ENCODE measurements at places on chromosomes 6 and 20. TPM values are rescaled to one million over a fixed set of nuclear protein-coding genes. Genes with fewer than 3 reads are reported as not detected.

NQO2 gene
- 18.0 TPM for total RNA-seq

SLC35D3 gene
- total RNA-seq = not detected

SLC17A2 gene
- total RNA-seq = not detected

AVP gene
- total RNA-seq = not detected

ZNF334 gene
- total RNA-seq = 3.2 TPM

TEAD3 gene
- total RNA-seq = 20.1 TPM

MOG gene
- not detected for total RNA-seq

CLPSL2 gene
- not detected for total RNA-seq

DST gene
- 241 TPM for total RNA-seq

ULBP1 gene
- total RNA-seq = 0.52 TPM

HAO1 gene
- not detected for total RNA-seq

FOXC1 gene
- 5.5 TPM for total RNA-seq

RHAG gene
- 0.61 TPM for total RNA-seq

PEDS1 gene
- 35.9 TPM for total RNA-seq

FILIP1 gene
- 23.1 TPM for total RNA-seq

TPBG gene
- 28.3 TPM for total RNA-seq

PAK5 gene
- total RNA-seq = 0.20 TPM

SPATA25 gene
- total RNA-seq = 1.3 TPM

SNPH gene
- 17.3 TPM for total RNA-seq

MKKS gene
- 14.1 TPM for total RNA-seq

PRR18 gene
- total RNA-seq = not detected

WFDC10B gene
- total RNA-seq = 9.4 TPM

KAT14 gene
- 13.6 TPM for total RNA-seq

SNX9 gene
- 17.2 TPM for total RNA-seq

PROCR gene
- 5.2 TPM for total RNA-seq

TCF19 gene
- total RNA-seq = 4.2 TPM

FOXS1 gene
- 1.7 TPM for total RNA-seq

MCCD1 gene
- total RNA-seq = not detected

CLVS2 gene
- total RNA-seq = not detected

MRS2 gene
- total RNA-seq = 23.0 TPM

KIF6 gene
- total RNA-seq = 1.9 TPM

MAP7 gene
- total RNA-seq = 24.1 TPM

CYP39A1 gene
- 10.3 TPM for total RNA-seq

MUCL3 gene
- 38.8 TPM for total RNA-seq

HFE gene
- 11.2 TPM for total RNA-seq

RIPPLY2 gene
- not detected for total RNA-seq

CD83 gene
- 15.6 TPM for total RNA-seq

POU3F2 gene
- not detected for total RNA-seq

HLA-DPB1 gene
- total RNA-seq = 235 TPM

PPP1R3D gene
- total RNA-seq = 10.8 TPM

BMP7 gene
- 2.6 TPM for total RNA-seq

PNPLA1 gene
- 0.14 TPM for total RNA-seq

RIMS4 gene
- total RNA-seq = 1.0 TPM

PHACTR1 gene
- total RNA-seq = 114 TPM

TMEM200A gene
- under 0.01 TPM for total RNA-seq

PXDC1 gene
- total RNA-seq = 118 TPM

COL11A2 gene
- total RNA-seq = 1.7 TPM

MICA gene
- 21.6 TPM for total RNA-seq

ADRM1 gene
- total RNA-seq = 76.9 TPM

VNN1 gene
- total RNA-seq = 0.67 TPM

CST2 gene
- 0.47 TPM for total RNA-seq

XPO5 gene
- total RNA-seq = 27.1 TPM

TAGAP gene
- 7.8 TPM for total RNA-seq

CTNNBL1 gene
- 51.0 TPM for total RNA-seq

PDYN gene
- total RNA-seq = not detected

MYB gene
- 5.0 TPM for total RNA-seq

PLEKHG1 gene
- total RNA-seq = 16.3 TPM

IRF4 gene
- total RNA-seq = 10.5 TPM
